ENCODE measurements at places on chromosomes 7 and 10.
A peak's percentile ranks its signal among the peaks of the same experiment; 100 is the strongest.

- no peak for DNase-seq
Measured at GRCh38 chr10:57818522-57818921, 449.2 kb downstream of the IPMK start.

DNA sequence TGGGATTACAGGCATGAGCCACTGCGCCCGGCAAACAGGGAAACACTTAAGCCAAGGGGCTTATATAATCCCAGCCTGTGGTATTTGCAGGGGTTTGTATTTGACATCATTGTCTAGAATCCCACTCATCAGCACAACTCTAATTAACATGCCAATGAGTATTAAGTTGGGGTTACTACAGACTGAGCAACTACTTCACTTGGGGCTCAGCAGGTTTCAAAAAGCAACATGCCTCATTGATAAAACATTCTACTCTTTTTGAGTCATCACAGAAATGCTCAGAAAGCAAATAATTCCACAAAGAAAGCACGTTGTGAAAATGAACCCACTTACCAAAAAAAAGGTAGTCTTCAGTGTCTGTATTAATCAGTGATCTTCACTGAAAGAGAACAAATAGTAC is 236.9 kb upstream of the CELF2 start:
- DNase-seq: no peak

GRCh38 chr7:103573479-103574058 is 127.6 kb upstream of the SLC26A5 start:
- DNase-seq: peak; percentile 24

DNA sequence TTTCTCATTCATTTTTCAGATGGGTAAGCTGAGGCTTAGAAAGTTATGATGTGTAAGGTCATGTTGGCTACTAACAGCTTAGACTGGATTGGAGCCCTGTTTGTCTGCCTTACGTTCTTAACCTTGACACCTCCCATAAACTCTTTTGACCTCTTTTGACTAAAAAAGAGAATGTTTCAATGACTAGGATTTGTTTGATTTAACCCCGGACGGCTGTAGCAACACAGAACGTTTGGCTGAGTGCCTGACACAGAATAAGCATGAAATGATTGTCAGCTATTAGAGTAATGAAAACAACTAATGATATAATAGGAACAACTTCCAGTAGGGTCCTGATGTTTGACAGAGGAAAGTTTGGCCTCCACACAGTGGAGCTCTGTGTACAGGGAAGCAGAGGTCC is 83.3 kb upstream of the PDZD8 start:
- no peak for DNase-seq

GRCh38 chr10:79262131-79262530 is 85.1 kb upstream of the PPIF start:
- DNase-seq: no peak

DNA sequence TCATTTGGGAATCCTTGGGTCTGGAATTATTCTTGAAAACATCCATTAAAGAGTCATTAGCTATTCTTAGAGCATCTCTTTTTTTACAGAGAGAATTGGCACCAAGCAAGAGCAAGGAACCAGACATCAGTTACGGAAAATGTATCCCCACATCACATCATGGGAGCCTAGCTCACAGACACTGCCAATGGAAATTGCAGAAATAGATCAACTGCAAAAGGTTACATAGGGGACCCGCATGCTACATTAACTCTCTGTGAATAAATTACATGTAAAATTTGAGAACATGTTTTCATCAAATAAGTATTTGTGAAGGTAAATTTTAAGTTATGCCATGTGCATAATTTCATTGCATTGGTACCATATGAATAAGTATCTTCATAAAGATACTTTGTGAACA is 224.8 kb downstream of the ZNF248 start:
- no peak for DNase-seq

DNA sequence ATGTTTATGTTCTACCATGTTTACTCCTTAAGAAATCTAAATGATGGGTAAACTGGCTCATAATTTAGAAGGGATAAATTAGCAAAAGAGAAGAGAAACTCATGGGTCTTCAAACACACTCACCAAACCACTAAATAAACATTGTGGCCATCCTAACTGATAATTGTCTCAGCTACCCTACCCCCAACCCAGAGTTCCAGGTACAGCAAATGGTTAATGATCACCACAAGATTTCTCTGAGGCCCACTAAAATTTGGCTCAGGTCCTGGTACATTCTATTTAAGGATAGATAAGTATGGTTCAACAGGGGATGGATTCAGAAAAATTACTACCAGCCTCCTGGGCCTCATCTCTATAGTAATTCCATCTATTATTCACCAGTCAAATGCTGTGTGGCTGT is 21.4 kb downstream of the SLC25A13 start:
- no peak for DNase-seq
